Left renal pelvis (tissue), 4 donors: ENCODE measurements at places on chromosomes 16 and 17. TPM values are rescaled to one million over a fixed set of nuclear protein-coding genes. Genes with fewer than 3 reads are reported as not detected.

RAPGEFL1 gene
- polyA plus RNA-seq, result 11.5 TPM

CD7 gene
- 0.14 TPM for polyA plus RNA-seq

HSD11B2 gene
- 43.8 TPM for polyA plus RNA-seq

NLRC3 gene
- polyA plus RNA-seq, result 2.3 TPM

PSMD11 gene
- 72.8 TPM for polyA plus RNA-seq

PAQR4 gene
- 7.0 TPM for polyA plus RNA-seq

ERN1 gene
- polyA plus RNA-seq, result 9.5 TPM

TBX6 gene
- 2.0 TPM for polyA plus RNA-seq

NECAB2 gene
- polyA plus RNA-seq, result 3.1 TPM

AHSP gene
- polyA plus RNA-seq, result 80.8 TPM

CSH1 gene
- polyA plus RNA-seq, result not detected

SLC16A3 gene
- 14.6 TPM for polyA plus RNA-seq

SMPD3 gene
- polyA plus RNA-seq, result 1.2 TPM

NSMCE1 gene
- polyA plus RNA-seq, result 94.8 TPM

SCARF1 gene
- polyA plus RNA-seq, result 9.5 TPM

HBA1 gene
- 13,427 TPM for polyA plus RNA-seq

CCL11 gene
- polyA plus RNA-seq, result 0.93 TPM

MARCHF10 gene
- polyA plus RNA-seq, result 2.0 TPM

BAIAP3 gene
- polyA plus RNA-seq, result 8.0 TPM

UTS2R gene
- 0.24 TPM for polyA plus RNA-seq
